ENCODE measurements at places on chromosomes 4 and X.

GRCh38 chr4:151715881-151716280, 44.9 kb downstream of the GATB start:
- DNase-seq = no peak

- DNase-seq = no peak
Observed at GRCh38 chrX:93169771-93170170, 503.6 kb downstream of the NAP1L3 start.

DNA sequence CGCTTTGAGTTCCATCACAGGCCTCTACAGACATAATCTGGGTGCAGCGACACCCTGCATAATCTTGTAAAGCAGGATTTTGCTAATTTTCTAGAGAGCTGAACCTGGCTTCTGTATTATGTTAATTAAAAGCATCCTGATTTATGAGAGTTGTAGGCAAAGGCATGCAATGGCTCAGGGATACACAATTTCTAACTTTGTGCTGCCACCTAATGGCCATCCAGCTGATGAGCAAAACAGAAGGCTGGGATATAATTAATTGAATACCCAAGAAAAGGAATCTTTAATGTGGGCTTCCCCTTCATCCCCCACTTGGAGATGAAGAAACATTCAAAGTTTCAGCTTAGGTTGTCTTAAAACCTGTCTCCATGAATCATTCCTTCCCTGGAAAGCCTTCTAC, 78.1 kb downstream of the BMP15 start:
- DNase-seq = no peak

GRCh38 chr4:80295336-80295735, 28.9 kb downstream of the FGF5 start:
- no peak for DNase-seq

GRCh38 chr4:3342182-3342854, 49.5 kb downstream of the RGS12 start:
- DNase-seq = peak; percentile 23

Measured in activated gamma-delta T cell treated with Interleukin-2 at 50 U/mL for 16 hours (primary cell).